CD4-positive, alpha-beta T cell treated with Interleukin-17A for 4 hours (primary cell): ENCODE measurements at places on chromosomes 12 and 14.

DNA sequence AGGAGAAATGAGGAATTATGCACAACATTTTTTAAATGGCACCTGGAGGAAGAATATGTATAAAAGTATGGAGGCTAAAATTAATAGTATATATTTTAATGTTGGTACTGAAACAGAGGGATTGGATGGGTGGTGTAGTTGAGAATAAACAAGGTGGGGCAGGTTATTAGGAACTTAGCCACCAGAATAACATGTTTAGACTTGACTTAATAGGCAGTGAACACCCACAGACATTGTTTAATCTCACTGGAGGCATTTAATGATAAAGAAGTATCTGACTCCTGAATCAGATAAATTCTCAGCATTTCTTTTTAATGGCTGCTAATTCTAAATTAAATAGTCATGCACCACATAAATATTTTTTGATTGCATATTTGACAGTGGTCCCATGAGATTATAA is 139.7 kb downstream of the CNTN1 start:
- no peak for DNase-seq

DNA sequence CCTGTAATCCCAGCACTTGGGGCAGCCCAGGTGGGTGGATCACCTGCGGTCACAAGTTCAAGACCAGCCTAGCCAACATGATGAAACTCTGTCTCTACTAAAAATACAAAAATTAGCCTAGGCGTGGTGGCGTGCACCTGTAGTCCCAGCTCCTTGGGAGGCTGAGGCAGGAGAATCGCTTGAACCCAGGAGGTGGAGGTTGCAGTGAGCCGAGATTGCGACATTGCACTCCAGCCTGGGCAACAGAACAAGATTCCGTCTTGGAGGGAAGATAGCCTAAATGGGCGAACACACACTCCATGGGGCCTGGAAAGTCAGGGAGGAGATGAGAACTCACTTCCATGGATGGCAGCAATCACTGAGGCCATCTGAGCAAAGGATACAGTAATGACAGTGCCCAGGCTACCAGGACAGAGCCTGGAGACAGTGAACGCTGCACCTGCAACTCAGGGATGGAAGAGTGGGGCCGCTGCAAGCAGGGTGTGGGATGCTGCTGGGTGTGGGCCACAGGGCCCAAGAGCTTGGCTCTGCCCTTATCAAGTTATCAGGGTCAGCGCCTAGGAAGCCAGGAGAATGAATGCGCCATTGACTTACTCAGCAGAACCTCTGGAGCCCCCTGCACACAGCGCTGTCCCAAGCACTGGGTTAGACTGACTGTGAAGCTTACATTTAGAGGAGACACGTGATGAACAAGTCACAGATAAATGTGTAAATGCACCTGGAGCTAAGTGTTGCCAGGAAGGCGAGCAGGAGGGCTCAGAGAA is 28.9 kb downstream of the FOXN3 start:
- DNase-seq: no peak

DNA sequence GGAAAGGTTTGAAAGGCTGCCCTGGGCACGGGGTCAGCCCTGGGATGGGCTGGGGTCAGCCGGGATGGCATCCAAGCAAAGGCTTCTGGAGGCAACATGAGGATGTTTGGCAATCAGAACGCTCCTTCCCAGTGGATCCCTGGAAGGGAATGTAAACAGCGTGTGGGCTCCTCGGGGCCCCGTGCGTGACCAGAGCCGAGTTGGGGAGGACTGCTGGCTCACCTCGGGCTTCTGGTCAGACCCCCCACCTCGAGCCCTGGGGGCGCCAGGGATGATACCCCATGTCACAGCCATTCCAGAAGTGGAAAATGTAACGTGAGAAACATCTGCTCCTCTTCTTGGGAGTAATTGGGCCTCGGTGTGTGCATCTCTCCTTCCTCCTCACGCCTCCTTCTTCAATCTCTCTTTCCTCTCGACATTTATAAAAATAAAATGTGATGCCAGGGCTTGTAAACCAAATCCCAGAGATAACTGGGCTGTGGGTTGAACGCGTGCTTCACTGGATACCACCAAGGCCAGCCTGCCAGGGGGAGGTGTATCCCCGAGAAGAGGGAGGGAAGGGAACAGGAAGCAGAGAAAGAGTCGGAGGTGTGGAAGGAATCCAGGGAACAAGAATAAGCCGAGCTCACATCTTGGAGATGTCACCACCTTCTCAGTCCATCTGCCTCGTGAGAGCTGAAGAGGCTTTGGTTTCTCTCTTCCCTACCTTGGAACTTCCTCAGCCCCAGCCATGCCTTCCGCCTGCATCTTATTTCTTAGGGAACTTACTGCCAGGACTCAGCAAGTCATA is 144.8 kb downstream of the NUAK1 start:
- DNase-seq: no peak

DNA sequence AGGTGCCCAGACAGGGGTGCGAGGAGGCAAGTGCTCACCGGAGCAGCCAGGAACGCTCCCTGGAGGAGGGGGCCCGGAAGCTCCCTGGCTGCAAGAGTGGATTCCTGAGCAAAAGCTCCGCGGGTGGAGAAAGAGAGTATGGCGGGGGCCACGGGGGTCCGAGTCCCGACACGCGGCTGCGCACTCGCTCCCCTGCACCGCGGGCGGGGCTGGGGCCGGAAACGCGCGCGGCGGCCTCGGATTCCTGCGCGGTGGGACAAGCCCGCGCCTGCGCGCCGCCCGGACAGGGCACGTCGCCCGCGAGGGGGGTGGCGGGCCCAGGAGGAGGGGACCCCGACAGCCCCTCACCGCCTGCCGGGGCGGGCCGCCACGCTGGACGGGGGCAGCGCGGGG is 27.8 kb upstream of the GPR132 start:
- DNase-seq: peak; percentile 82

- DNase-seq: peak; percentile 6
Measured at GRCh38 chr14:34498684-34499412, 36.8 kb upstream of the SPTSSA start.

GRCh38 chr12:89733579-89734201 is 25.1 kb upstream of the ATP2B1 start:
- no peak for DNase-seq

DNA sequence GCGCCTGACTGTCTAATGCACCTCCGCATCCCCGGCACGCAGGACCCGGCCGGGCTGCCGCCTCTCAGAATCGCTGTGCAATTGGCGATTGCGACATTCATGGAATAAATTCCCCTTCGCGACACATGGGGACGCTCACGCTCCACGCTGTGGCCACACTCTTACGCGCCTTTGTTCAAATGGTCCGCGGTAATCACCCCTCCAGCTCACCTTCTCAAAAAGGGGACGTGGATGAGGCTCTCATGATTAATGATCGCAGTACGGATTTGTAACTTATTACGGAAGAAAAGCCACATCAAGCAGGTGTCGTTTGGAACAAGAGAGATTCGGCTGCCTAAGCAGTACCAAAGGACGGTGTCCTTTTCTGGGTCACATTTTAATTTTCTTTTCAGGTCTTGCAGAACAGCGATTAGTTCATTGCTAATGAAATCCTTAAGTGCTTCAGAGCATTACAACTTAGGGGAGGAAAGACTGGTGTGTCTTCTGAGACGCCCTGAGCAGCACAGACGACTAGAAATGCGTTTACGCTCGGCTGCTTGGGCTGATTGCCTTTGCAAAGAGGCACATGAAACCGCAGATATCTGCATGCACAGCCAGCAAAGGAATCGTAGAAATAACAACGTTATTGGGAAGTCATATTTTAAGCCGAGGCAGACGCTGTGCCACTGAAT is 37.3 kb upstream of the ADGRD1 start:
- no peak for DNase-seq

DNA sequence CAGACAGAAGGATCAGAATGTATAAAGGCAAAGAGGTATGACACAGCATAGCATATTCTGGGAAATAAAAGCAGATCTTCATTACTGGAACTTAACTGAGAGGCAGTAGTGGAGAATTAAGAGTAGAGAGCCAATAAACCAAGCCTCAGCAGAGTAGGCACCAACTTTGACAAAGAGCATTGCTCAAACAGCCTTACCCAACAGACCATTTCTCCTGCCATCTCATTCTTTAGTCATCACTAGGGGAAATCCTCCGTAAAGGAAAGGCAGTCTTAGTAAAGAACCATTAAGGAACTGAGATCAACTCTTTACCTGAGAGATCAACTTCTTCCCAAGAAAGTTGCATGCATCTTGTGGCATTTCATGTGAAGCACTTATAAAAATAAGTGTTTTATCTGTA is 36.6 kb downstream of the SENP1 start:
- DNase-seq: no peak

DNA sequence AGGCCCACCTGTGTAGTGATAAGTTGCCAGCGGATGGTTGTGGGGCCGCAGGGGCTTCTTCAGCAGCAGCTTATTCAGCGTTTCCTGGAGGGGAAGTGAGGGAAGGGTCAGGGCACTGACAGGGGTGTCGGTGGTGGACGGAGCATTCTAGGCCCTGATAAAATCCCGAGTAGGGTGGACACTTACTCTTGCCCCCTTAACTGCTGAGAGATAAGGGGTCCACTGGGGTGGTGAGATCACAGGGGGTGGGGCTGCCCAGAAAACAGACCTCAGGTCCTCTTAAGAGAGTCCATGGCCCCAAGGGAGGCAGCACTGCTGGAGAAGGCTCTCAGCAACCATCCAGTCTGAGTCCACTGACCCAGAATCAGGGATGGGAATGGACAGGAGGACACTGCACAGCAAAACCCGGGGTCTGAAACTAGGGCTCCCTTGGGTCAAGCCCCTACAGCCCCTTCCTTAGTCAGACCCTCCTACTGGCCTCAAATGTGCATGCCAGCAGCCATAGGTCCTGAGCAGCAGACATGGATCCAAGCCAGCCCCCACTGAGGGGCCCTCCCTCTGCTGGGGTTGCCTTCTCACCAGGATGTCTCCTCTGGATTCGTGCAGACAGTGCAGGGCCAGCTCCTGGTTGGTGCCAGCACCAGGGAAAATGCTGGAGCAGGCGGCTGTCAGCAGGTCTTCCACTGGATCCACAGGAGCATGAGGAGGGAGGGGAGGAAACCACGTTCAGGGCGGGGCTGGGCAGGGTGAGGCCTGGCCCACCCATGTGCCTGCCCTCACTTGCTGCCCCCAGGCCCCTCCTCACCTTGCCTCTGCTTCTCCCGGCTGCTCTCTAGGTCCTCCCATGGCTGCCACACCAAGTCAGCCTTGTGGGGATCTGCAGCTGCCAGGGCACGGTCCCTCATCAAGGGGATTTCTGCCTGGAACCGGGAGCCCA is 12.1 kb upstream of the PNMA1 start:
- DNase-seq: no peak

DNA sequence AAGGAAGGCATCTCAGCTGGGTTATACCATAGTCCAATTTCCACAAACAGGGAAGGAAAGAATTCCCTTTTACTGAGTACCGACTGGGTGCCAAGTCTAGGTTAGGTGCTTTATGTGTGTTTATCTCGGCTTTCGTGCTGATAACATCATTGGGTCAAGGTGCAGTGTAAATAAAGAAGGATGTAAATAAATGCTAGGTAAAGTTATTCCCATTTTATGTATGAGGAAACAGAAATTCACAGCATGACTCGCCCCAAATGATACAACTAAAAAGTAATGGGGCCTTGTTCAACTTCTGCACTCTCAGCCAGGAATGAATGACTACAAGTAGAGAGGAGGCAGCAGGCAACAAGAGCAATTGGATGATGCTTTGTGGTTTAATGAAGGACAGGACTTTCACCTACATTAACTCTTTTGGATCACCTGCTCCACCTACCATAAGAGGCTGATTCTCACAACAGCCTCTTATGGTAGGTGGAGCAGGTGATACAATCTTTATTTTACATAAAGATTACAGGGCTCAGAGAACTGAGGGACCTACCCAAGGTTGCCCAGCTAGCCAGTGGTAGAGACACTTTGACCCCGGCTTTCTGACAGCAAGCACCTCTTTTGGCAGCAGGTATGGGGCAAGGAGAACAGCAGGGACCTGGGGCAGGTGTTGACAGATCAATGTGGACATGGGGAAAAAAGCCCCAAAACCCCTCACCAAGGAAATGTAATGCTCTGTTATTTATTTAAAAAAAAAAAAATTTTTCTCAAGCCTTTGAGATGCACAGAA is 213.4 kb upstream of the NUDT4 start:
- DNase-seq: no peak

DNA sequence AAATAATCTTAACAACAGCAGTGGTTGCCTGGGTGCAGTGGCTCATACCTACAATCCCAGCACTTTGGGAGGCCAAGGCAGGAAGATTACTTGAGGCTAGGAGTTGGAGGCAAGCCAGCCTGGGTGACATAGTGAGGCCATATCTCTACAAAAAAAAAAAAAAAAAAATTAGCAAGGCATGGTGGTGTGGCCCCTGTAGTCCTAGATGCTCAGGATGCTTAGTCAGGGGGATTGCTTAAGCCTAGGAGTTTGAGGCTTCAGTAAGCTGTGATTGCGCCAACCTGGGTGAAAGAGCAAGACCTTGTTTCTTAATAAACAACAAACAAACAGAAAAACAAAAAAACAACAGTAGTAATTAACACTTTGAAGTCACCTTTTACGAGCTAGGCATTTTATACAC is 642 bp upstream of the ACSM4 start:
- DNase-seq: no peak

GRCh38 chr14:61598980-61599379 is 96.3 kb upstream of the HIF1A start:
- DNase-seq: peak; percentile 26

DNA sequence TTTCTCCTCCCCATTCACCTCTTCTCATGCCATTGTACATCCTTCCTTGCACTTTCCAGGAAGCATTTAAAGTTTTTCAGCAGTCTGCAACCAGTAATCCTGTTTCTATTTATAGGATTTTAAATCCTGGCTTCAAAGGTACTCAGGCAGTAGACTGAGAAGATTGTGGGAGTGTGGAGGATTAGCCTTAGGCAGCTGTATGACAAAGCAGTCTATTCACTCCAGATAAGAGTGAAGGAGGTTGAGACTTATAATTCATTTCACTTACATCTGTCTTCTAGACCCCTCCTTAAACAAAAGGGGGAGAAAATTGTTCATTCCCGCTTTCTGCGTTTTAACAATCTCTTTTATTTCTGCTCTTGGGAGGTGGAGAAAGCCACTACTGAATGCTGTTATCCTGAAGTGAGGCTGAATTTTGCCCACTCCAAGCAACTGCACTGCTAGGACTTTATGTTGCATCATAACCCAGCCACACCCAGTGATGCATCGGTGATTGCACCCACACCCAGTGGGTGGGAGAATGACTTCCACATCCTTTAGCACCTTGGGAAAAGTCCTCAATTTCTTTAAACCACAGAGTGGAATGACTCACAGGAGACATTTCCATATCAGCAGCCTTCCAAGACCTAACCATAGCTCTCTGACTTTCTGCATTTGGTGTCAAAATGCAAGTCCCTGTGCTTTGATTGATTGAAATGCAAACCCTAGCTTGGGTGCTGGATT is 382.5 kb upstream of the ATP2B1 start:
- no peak for DNase-seq

- no peak for DNase-seq
Measured at GRCh38 chr12:117141097-117141898, 42.1 kb upstream of the TESC start.

- DNase-seq: no peak
Measured at GRCh38 chr14:90521084-90521929, 124.5 kb downstream of the CALM1 start.

DNA sequence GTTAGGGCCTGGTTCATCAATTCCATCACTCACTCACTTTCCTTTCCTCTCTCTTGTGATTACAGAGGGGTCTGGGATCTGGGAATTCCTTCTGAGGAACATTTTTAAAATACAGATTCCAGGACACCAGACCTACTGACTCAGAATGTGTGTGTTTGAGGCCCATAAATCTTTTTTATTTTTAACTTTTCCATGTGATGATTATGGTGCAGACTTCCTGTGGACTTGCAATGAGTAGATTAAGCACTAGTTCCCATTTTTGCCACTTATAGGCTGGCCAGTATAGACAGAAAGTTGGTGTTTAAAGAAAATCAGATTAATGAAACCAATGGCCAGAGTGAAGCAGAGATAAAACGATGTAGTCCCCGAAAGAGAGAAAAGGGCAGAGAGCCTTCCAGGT is 28.1 kb downstream of the SLC41A2 start:
- no peak for DNase-seq
